Upper lobe of right lung (tissue), 1 donor: ENCODE measurements at places on chromosomes 16 and 17. TPM values are rescaled to one million over a fixed set of nuclear protein-coding genes. Genes with fewer than 3 reads are reported as not detected.

GRCh38 chr16:56610017-56610608 lies 1.7 kb downstream of the MT2A start:
- H3K36me3 ChIP-seq = no peaks in the 10 kb centered on the region
- H3K4me3 ChIP-seq = peak overlapping the region; percentile 75
- H3K27ac ChIP-seq = peak overlapping the region; percentile 97
- peaks cover 39% of the 10 kb centered on the region for H3K4me1 ChIP-seq
- H3K27me3 ChIP-seq = no peaks in the 10 kb centered on the region
- peak; percentile 82 for DNase-seq

GRCh38 chr16:28623172-28623711 lies 13.4 kb upstream of the SULT1A1 start:
- peak overlapping the region; percentile 60 for H3K4me3 ChIP-seq
- peaks cover 9% of the 10 kb centered on the region for H3K36me3 ChIP-seq
- no peaks in the 10 kb centered on the region for H3K4me1 ChIP-seq
- H3K27me3 ChIP-seq = no peaks in the 10 kb centered on the region
- H3K27ac ChIP-seq = peak overlapping the region; percentile 51

DNA sequence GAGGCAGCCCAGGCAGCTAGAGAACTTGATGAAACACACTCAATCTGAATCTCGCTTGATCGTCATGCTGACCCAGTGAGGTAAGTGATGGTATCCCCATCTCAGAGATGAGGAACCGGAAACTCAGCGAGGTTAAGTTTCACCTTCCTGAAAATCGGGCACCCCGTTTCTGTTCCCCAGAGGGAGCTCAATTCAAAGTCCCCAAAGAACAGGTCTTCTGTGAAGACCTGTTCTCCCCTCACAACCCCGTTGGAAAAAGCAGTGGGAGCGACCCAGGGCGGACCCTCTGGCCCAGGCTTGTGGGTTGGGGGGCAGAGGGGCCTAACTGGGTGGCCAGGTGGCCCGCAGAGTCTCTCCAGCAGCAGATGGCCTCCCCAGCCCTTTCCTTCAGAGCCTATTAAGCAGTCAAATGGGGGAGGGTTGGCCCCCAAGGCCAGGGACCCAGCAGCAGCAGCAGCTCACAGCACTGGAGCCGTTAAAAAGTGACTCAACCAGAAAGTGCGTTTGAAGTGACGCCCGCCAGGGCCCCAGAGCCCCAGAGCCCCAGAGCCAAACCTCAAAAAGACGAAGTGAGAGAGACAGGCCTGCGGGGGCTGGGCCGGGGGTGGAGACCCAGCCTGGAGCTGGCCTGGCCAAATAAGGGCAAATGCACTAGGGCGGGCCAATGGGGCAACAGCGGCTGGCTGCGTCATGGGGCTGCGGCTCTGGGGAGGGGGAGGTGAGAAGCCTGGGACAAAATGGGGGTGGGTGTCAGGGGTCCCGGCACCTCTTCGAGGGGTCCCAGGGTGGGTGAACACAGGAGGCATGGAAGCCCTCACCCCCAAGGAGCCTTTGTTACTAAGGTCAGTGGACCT lies 9.2 kb upstream of the TSPOAP1 start:
- peak overlapping the region; percentile 43 for H3K4me3 ChIP-seq
- no peaks in the 10 kb centered on the region for H3K36me3 ChIP-seq
- peak; percentile 92 for DNase-seq
- peak overlapping the region; percentile 92 for H3K27ac ChIP-seq
- peaks cover 42% of the 10 kb centered on the region for H3K4me1 ChIP-seq

DNA sequence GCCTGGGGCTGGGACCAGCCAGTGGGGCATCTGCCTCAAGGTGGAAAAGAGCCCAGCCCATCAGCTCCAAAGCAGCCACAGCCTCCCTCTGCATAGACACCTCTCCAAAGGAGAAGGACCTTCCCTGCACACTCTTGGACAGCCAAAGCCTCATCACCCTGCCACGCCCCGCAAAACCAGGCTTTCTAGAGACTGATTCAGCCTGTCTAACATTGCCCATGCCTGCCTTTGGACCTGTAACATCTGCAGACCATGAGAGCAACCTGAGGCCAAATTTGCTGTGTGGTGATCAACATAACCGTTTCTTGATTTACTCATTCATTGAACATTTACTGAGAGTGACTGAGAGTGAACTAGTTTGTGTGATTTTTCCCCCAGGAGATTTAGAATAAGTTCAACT lies 219.7 kb upstream of the HSBP1 start:
- H3K4me1 ChIP-seq = no peaks in the 10 kb centered on the region
- no peak for DNase-seq
- H3K4me3 ChIP-seq = no peak overlapping the region
- no peaks in the 10 kb centered on the region for H3K27me3 ChIP-seq
- H3K36me3 ChIP-seq = no peaks in the 10 kb centered on the region
- no peak overlapping the region for H3K27ac ChIP-seq

C17orf78 gene
- not detected for total RNA-seq

GRCh38 chr17:68035523-68036303 lies at the start of gene KPNA2:
TSS of gene KPNA2 (plus strand) at chr17:68035735. CDS start at chr17:68037133, 1,398 bp downstream.
- DNase-seq = peak; percentile 94
- H3K36me3 ChIP-seq = peaks cover 25% of the 10 kb centered on the region
- no peaks in the 10 kb centered on the region for H3K27me3 ChIP-seq
- peak within 1 kb of the TSS; percentile 96 for H3K4me3 ChIP-seq
- H3K4me1 ChIP-seq = peaks cover 8% of the 10 kb centered on the region

- no peak for DNase-seq
- H3K27me3 ChIP-seq = no peaks in the 10 kb centered on the region
- H3K27ac ChIP-seq = no peak overlapping the region
- no peaks in the 10 kb centered on the region for H3K4me1 ChIP-seq
- no peaks in the 10 kb centered on the region for H3K36me3 ChIP-seq
Measured at GRCh38 chr17:13558588-13558987, 43.1 kb downstream of the HS3ST3A1 start.

- H3K36me3 ChIP-seq = no peaks in the 10 kb centered on the region
- DNase-seq = no peak
- H3K4me1 ChIP-seq = no peaks in the 10 kb centered on the region
Measured at GRCh38 chr17:66221343-66221742, 7.9 kb downstream of the APOH start.

GRCh38 chr16:26605626-26606271 lies 461.0 kb upstream of the C16orf82 start:
- H3K27me3 ChIP-seq = no peaks in the 10 kb centered on the region
- no peak overlapping the region for H3K27ac ChIP-seq
- no peaks in the 10 kb centered on the region for H3K36me3 ChIP-seq
- no peak overlapping the region for H3K4me3 ChIP-seq
- no peak for DNase-seq

- peak; percentile 89 for DNase-seq
- no peaks in the 10 kb centered on the region for H3K27me3 ChIP-seq
- peaks cover 43% of the 10 kb centered on the region for H3K4me1 ChIP-seq
- no peaks in the 10 kb centered on the region for H3K36me3 ChIP-seq
Measured at GRCh38 chr16:85523602-85524364, 89.3 kb upstream of the GSE1 start.

GRCh38 chr16:89060207-89060794 lies 33.4 kb upstream of the ACSF3 start:
- H3K27me3 ChIP-seq = peaks cover 13% of the 10 kb centered on the region
- no peaks in the 10 kb centered on the region for H3K36me3 ChIP-seq
- DNase-seq = no peak

KRTAP9-8 gene
- not detected for total RNA-seq

DNA sequence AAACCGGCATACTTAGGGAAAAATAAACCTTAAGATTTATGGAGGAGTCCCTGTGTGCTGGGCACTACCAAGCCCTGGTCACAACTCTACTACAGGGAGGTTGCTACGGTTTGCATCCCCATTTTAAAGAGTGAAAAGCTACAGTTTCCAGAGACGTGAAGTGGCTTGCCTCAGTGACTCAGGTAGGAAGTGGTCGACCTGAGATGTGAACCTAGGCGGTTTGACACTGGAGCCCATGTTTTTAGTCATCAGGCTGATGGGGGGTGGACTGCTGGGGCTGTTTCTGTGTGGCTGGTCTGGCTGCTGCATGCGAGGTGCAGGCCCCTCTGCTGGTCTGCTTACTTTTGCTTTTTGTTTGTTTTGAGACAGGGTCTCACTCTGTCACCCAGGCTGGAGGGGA lies 6.6 kb downstream of the COX6A2 start:
- H3K4me1 ChIP-seq = no peaks in the 10 kb centered on the region
- no peaks in the 10 kb centered on the region for H3K27me3 ChIP-seq
- H3K4me3 ChIP-seq = no peak overlapping the region
- DNase-seq = peak; percentile 21

DNA sequence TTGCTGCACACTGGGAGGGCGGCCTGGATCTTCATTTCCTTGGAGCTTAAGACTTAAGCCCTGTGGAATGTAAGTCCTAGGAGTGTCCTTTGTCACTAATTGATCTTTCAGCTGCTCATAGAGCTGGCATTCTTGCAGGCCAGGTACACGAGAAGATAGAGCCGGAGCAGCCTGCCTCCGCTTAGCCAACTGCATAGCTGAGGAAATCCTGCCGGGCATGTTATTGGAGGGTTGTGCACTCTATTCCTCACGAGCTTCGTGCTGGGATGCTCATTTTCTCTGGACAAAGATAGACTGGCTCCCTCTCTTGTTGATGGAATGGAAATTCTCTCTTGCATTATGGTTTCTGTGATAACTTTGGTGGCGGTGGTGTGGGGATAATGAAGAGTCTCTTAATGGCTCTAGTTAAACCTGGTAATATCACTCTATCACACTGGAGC lies 76.9 kb downstream of the RPA1 start:
- no peaks in the 10 kb centered on the region for H3K36me3 ChIP-seq
- no peak for DNase-seq
- no peak overlapping the region for H3K4me3 ChIP-seq
- peaks cover 4% of the 10 kb centered on the region for H3K4me1 ChIP-seq

CD300A gene
- 17.5 TPM for total RNA-seq
